Femur (tissue), 1 donor: ENCODE measurements at places on chromosomes 4 and X.

- no peak for DNase-seq
Measured at GRCh38 chr4:138010639-138011038, 231.5 kb downstream of the SLC7A11 start.

- DNase-seq: no peak
Measured at GRCh38 chr4:98688411-98689290, 30.2 kb upstream of the TSPAN5 start.

DNA sequence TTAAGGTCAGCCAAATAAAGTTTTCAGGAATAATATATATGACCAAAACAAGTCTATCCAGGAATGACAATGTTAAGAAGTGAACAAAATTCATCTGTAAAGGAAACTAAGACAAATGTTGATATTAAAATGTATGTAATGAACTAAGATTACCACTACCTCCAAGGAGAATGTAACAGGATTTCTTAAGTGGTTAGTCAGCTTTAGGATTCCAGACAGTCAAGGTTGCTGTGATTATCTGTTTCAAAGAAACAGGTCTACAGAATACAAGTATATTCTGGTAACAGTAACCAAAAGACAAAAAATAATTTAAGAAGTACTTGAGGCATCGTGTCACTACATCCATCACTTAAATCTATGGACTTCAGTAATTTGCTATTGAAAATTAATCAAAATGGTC lies 172.8 kb downstream of the SCFD2 start:
- no peak for DNase-seq

- no peak for DNase-seq
Measured at GRCh38 chrX:44903830-44904530, 31.0 kb downstream of the KDM6A start.

- no peak for DNase-seq
Measured at GRCh38 chrX:133306316-133306715, 88.2 kb upstream of the TFDP3 start.

DNA sequence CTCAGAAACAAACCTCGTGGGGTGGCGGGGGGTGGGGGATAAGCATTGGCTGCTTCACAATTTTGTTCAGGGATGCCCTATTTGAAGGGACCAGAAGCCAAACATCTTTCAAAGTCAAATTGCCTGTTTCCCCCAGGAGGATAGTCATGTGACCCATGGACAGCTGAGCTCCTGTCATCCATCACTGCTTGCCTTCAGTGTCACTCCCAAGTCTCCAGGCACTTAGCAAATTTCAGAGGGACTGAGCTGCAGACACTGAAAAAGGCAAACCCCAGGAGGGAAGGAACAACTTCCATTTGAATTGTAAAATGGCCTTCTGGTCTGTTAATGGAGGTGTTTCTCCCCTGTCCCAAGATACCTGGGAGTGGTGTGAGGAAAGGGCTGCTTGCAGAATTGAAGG lies 73.4 kb downstream of the FRMPD3 start:
- DNase-seq: no peak

DNA sequence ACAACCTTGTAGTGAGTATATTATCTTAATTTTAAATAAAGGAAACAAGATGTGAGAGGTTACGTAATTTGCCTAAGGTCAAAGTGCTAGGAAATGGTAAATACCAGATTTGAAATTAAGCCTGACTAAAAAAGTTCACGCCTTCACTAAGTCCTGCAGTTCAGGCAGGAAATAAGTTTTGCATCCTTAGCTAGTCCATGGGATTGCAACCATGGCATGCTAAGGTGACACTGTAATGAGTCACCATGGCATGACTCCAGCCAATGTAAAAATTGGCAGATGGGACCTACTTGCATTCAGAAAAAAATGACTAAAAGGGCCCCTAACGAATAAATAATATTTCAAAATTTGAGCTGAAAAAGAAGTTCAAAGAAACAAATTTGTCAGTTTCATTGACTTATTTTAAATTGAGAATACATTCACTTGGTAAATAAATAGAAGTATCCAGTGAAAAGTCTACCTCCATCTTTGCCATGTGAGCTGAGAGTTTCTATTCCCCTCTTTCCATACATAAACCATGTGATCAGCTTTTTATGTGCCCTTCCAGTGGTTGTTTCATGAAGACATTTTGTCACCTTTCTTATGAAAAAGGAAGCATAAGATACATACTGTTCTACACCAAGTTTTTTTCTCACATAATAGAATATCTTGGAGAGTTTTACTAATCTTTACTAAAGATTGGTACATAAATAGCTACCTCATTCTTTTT lies 72.4 kb downstream of the ANKRD50 start:
- no peak for DNase-seq
